ENCODE measurements at places on chromosomes 7 and 10.

- no peak for DNase-seq
Observed at GRCh38 chr10:60916025-60916424, 28.0 kb downstream of the RHOBTB1 start.

DNA sequence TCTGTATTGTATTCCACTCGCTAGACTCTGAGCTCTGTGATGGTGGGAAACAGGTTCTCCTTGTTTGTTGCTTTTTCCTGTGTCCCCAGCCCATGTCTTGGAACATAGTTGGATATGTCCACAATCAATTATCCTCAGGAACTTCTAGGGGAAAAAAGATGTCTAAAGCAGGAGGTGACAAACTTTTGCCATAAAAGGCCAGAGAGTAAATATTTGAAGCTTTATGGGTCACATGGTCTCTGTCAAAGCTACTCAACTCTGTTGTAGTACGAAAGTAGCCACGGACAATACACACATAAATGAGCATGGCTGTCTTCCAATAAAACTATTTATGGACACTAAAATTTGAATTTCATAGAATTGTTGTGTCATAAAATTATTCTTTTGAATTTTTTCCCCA lies 220.5 kb downstream of the CHCHD3 start:
- no peak for DNase-seq

- no peak for DNase-seq
Observed at GRCh38 chr10:8338177-8338766, 283.8 kb downstream of the GATA3 start.

DNA sequence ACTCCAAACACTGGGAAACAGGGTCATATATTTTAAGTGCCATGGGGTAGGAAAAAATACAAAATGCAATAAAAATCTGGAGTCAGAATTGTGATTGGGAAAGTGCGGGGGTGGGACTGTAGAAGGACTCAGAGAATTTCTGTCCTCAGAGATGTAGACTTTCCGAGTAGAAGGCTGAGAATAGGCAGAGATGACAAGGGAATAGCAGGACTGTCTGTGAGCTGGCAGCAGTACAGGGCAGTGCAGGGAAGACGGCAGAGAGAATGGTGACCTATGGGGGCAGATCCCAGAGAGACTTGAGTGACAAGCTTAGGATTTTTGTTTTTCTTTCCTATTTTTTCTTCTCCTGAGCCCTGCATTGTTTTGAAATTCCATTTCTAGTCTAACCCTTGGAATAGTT lies 127.6 kb downstream of the SLC16A9 start:
- no peak for DNase-seq

DNA sequence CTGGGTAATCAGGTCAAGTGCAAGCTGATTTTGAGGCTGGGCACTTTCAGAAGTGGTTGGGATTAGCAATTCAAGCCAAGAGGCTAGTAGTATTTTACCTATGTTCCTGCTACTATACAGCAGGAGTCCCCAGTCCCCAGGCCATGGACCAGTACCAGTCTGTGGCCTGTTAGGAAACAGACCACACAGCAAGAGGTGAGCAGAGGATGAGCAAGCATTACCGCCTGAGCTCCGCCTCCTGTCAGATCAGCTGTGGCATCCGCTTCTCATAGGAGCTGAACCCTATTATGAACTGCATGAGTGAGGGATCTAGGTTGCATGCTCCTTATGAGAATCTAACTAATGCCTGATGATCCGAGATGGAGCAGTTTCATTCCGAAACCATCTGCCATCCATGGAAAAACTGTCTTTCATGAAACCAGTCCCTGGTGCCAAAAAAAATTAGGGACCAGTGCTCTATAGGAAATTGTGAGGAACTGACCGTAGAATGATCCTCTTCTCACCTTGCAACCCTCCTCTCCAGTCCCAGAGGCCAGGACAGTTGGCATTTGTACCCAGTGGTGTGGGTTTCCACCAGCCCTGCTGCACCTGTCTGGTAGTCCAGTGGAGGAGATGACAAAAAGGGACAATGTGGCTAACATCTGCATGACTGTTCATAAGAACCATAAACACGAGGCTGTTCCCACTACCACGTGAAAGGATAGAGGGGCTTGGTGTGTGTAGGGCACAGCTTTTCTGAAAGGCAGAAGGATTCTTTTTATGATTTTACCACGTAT lies 172.5 kb downstream of the KIAA1217 start:
- DNase-seq, result no peak

DNA sequence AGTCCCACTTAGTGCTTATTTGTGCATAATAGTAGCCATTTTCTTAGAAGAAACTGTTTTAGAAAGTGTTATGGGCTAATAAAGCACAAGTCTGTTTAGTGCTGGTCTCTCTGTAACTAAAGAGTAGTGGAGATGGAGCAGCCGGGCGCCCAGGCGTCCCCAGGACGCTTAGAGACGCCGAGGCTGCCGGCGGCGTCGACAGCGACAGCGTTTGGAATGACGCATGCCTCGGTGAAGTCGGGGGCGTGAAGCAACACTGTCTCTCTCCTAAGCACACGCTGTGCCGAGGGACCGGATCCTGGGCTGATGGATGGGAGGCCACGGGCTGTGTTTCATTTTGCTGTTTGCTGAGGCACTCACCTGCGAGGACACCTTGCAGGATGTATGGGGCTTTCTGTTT lies 588.6 kb upstream of the FOXK1 start:
- no peak for DNase-seq

- DNase-seq, result no peak
Observed at GRCh38 chr7:50502947-50503346, 52.8 kb upstream of the FIGNL1 start.

GRCh38 chr10:10818082-10818481 lies 199.6 kb upstream of the CELF2 start:
- DNase-seq, result no peak

DNA sequence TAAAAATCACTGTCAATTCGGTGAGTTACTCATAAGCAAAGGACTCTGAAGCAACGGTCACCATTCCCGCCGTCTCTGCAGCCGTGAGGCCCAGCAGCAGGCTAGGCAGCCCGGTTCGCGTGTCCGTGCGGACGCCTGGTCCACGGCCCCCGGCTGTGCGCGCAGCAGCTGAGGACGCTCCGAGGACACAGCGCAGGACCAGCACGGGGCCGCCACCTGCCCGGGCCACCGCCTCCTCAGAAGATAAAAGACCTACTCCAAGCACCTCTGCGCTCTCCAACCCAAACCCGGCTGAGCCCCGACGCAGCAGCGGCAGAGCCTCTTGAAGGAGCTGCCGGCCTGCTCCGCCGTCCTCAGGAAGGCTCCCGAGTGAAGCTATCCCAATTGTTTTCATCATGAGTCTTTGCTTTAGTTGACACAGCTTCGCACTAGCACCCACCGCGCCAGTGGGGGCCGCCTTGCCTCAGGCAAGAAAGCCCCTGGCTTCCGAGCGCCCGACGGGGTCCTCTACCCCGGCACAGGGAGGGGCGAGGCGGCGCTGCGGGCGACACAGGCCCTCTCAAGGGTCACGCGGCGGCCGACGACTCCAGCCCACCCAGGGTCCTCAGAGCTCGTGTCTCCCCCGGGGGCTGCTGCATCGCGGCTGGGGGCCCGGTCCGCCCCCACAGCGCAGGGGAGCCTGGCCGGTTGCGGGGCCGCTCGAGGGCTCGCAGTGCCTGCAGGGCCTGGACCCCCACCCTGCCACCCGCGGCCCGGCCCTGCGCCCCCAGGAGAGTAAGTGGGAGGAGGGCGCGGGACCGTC lies 16.9 kb upstream of the GPR146 start:
- no peak for DNase-seq

DNA sequence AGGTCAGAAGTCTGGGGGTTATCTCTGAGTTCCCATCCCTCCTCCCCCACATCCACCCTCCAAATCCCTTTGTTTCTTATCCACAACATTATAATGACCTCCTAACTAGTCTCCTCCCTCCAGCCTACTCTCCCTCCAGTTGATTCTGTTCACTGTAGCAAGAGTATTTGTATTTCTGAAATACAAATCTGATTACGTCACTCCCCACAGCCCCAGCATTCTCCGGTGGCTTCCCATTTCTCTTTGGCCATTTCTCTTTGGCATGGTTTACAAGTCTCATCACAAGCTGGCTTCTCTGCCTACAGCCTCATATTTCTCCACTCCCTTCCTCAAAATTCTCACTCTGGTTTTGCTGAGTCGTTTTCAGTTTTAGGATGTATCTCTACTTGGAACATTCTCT lies 24.6 kb upstream of the MRPS33 start:
- DNase-seq, result no peak

DNA sequence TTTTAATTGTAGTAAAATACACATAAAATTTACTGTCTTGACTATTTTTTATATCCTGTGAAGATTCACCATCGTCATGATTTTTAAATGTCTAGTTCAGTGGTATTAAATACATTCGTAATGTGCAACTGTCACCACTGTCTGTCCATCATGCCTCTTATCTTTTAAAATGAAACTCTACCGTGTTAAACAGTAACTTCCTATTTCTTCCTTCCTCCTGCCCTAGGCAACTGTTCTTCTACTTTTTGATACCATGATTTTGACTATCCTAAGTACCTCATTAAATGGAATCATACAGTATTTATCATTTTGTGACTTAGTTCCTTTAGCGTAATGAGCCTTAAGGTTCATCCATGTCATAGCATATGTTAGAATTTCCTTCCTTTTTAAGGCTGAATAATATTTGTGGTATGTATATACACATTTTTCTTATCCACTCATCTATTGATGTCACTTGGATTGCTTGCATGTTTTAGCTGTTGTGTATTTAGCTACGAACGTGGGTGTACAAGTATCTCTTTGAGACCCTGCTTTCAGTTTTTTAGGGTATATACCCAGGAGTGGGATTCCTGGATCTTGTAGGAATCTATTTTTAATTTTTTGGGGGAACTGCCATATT lies 13.5 kb downstream of the SLK start:
- DNase-seq, result no peak

- no peak for DNase-seq
Observed at GRCh38 chr7:84194484-84195271, at the start of gene SEMA3A. TSS of gene SEMA3A (minus strand) at chr7:84194789. CDS start at chr7:84194586, 203 bp downstream.

DNA sequence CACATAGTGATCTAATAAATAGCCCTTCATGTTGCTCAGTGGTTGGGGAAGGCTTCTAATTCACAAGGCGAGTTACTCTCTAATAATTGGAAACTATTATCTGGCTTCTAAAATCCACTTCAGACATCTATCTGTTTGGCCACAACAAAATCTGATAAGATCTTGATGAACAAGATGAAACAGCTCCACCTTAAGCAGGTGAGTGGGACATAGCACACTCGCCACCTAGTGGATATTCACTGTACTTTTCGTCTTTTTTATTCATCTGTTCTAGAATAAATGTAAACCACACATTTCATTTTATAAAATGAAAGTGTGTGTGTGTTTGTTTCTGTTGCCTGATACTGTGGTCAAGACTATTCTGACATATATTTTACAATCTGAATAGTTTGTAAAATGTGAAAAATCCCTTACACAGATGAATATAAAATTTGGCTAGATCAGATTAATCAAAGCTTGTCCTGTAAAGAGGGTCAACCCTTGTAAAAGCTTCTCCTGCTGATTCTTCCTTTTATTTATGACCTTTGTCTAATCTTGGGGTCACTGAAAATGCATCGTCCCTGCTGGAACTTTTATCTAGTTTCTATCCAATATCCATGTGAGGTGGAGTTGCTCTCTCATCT lies 26.5 kb upstream of the CNTNAP2 start:
- peak; percentile 5 for DNase-seq

DNA sequence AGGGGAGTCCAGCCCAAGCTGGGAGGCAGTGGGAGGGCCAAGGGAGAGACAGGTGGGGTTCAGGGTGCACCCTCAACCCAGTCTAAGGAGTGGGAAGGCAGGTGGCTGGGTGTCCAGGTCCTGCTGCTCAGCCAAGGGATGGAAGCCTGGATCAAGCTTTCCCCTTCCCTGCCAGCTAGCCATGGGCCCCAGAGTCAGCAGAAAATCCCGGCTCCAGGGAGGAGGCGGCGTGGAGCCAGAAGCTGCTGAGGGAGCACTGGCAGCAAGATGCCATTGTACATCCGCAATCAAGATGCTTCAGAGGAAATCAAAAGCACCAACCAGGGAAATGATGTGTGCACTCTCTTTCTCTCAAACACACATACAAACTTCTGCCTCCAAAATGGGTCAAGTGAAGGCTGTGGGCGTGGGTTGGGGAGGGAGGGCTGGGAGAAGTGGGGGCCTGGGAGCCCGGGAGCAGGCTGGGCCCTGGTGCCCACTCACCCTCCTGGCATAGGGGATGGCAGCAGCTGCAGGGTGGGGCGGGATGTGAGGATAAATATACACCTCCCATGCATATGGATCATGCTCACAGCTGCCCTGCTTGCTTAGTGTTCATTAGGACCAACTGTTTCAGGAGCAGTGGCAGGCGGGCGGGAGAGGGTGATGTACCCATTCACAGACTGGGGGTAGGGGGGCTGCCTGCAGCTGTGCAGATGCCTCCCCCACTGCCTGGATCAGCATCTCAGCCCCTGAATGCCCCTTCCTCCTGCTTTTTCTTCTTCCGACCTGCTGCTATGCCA lies 24.2 kb downstream of the TRIM8 start:
- DNase-seq, result no peak

GRCh38 chr7:12127455-12127854 lies 83.6 kb upstream of the TMEM106B start:
- no peak for DNase-seq

DNA sequence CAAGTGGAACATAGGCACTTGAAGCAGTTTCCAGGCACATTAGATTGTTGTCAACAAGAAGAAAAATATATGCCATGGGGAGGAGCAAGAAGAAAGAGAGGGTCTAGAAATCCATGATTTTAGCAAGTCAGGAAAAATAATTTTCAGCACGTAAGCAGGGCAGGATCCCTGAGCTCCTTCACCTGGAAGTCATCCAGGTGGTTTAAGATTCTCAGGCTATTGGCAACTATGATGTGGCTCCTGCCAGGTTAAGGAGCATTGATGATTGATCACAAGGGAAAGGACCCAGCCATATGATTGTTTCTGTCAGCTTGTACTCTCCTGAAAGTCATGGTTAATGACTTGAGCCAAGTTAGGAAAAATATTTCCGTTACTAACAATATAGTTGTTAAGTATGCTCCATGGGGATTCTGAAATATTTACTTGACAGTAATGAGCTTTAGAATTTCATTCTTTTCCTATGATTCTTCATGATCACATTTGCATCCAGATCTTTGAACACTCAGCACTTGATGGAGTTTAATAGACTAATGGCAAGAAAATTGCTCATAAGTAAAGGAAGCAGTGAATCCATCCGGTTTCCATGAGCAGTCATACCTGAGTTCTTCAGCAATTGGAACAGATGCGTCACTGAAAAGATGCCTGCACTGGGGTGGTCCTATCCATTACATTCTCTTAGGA lies 209.1 kb downstream of the BICC1 start:
- no peak for DNase-seq

- no peak for DNase-seq
Observed at GRCh38 chr7:96401200-96401599, 79.3 kb upstream of the SLC25A13 start.

GRCh38 chr7:44396931-44397545 lies 71.6 kb upstream of the CAMK2B start:
- no peak for DNase-seq

- DNase-seq, result no peak
Observed at GRCh38 chr7:112735261-112735660, 54.9 kb downstream of the TMEM168 start.

- DNase-seq, result peak; percentile 22
Observed at GRCh38 chr7:7181519-7182155, 707 bp upstream of the C1GALT1 start.
